CD4-positive, alpha-beta memory T cell (primary cell): ENCODE measurements at places on chromosomes 12 and 14. TPM values are rescaled to one million over a fixed set of nuclear protein-coding genes. Genes with fewer than 3 reads are reported as not detected.

DNA sequence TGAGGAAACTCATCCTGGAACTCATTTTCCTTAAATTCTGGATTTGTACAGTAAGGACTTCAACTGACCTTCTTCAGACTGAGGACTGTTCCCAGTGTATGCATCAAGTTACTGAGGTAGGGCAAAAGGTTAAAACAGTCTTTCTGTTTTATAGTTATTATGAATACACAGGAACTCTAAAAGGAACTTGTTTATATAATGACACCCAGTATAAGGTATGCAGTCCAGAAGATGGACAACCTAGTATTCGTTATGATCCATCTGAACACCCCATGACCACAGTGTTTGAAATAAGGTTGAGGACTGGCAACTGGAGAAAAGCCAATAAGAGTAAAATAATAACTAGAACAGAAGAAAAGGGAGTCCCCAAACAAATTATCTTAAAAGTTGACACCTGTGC is 779.9 kb upstream of the TMEM132C start:
- DNase-seq = no peak

DNA sequence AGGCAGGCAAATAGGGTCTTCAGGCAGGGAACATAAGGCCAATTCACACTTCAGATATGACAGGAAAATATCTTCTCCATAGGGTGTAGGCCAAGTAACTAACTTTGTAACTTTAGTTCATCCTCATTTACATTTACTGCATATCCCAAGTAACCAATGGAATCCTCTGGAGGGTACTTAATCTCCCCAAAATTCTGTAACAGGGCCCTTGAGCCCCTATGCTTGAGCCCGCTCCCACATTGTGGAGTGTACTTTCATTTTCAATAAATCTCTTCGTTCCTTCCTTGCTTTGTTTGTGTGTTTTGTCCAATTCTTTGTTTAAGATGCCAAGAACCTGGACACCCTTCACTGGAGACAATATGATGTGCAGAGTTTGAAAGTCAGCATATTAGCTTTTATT is 45.3 kb downstream of the FSCB start:
- DNase-seq = no peak

DNA sequence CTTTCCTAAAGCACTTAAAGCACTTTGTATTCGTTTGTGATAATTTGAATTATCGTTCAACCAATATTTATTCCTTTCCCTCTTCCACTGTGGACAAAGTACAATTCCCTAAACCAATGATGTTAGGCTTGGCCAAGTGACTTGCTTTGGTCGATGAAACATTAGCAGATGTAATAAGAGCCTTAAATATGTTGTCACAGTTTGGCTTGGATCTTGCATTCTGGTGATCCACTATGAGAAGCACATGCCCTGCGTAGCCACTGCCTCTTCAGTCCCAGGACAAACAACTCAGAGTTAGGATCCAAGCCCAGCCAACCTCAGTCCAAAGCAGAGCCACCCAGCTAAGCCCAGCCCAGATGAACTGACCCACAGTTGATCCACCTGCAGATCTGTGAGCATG is 8.4 kb upstream of the C12orf75 start:
- DNase-seq = no peak

DNA sequence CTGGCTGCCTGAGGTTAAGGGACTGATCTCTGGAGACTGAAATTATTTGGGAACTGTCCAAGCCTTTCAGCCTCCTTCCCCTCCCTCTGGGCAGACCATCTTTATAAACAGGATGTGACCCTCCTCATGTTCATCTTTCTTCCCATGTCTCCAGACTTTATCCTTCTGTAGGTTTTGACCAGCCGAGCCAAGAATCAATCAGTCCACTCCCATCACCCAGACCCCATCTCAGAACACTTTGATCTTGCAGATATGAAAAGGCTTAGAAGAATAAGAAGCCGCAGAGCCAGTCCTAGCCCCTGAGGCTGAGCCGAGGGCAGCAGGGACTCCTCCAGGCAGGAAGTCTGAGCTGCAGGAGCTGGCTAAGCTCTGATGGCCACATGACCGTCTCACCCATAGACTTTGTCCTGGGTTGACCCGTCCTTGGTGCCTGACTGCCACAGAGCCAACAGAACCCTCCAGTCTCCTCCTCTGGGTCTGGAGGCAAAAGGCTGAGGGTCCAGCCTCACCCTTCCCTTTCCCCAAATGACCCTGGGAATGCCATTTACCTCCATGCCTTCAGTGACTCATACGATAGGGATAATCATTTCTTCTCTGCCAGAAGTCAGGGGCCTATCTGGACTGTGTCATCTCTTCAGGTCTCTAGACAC is 1.6 kb downstream of the KRT71 start:
- no peak for DNase-seq

GRCh38 chr12:26539131-26539530 is 293.9 kb downstream of the ITPR2 start:
- DNase-seq = no peak

GRCh38 chr14:68238551-68238950 is 419.0 kb downstream of the RAD51B start:
- DNase-seq = no peak

DNA sequence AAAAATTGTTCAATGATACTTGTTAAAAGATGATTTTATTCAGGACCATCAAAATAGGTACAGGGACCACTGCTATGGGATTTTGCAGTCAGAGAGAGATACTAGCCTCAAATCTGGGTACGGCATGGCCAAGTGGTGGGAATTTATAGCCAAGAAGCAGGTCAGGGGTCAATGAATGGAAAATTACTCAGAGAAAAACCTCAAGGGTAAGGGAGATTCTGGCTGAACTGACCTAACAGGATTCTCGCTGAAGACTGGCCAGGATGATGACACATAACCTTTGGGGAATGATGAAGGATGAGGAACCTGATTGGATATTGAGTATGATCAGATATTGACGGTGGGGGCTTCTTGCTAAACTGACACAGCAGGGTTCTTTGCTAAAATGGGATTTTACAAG is 32.7 kb downstream of the DEPDC4 start:
- no peak for DNase-seq

The PAX9 gene
- total RNA-seq = not detected

The SYCP3 gene
- total RNA-seq = 0.28 TPM

The PPP1R13B gene
- 23.3 TPM for total RNA-seq
